Stimulated activated effector memory CD8-positive, alpha-beta T cell treated with anti-CD3 and anti-CD28 coated beads, Interleukin-12 subunit alpha, Interleukin-12 subunit beta, amount 100 ng/mL, for 72 hours (primary cell): ENCODE measurements at places on chromosomes 3 and 15.

GRCh38 chr3:11297126-11297525 lies 24.9 kb downstream of the ATG7 start:
- no peak for DNase-seq

DNA sequence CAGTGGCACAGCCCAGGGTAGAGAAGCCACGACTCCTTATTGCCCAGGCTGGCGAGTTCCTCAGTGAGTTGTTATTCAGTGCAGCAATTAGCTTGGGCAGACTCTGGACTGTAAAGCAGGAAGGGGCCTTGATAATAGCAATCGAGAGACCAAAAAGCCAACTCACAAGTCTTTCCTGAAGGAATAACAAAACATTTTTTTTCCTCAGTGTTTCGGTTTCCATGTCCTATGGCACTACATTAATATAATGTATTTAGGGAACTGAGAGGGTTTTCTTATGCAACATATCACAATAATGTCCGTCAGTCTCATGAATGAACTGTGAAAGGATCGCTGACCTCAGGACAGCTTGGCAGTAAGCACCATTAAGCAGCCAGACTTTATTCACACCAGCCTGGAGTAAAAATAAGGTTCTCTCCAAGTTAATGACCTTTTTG lies 248.9 kb upstream of the TBL1XR1 start:
- DNase-seq: no peak

GRCh38 chr15:95990833-95991232 lies 339.7 kb upstream of the NR2F2 start:
- DNase-seq: peak; percentile 5

GRCh38 chr15:92809880-92810361 lies 90.2 kb upstream of the CHD2 start:
- peak; percentile 61 for DNase-seq

- DNase-seq: no peak
Observed at GRCh38 chr3:28816017-28816416, 464.9 kb upstream of the RBMS3 start.

DNA sequence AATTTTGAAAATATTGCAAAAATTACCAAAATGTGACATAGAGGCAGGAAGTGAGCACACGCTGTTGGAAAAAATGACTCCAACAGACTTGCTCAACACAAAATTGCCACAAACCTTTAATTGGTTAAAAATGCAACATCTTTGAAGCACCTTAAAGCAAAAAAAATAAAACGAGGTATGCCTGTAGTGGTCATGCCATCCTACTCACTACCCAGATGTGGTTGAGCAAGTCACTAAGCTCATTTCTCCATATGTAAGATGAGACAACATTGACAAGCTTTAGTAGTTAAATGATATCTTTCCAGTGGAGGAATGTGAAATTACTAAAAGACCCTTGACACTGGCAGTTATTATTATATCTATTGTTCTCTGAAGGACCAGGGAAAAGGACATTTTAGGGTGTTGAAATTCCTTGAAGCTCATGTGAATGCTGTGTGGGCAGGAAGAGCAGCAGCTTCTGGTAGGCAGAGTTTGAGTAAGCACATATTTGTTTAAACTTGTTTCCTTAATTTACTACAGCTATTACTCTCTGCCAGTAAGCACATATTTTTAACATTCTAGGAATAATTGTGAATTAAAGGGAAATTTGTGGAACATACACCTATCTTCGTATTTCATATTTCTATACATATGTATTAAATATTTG lies 131.6 kb upstream of the P2RY1 start:
- DNase-seq: no peak

DNA sequence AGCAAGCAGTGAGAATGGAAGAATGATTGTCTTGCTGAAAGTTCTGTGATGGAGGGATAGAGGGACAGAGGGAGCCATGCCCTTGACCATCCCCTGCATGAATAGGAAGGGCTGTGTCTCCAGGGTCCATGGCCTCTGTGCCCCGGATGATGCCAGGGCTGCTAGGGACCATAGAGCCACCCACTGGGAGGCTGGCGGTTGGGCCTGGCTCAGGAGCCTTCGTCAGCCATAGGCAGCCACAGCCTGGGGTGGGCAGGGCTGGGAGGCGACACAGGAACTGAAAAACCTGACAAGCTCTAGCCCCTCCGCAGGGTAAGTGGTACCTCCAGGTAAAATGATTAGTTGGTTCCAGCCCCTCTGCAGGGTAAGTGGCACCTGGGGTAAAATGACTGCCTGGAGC lies 19.1 kb upstream of the LAMP3 start:
- DNase-seq: no peak

- DNase-seq: peak; percentile 66
Observed at GRCh38 chr15:74402873-74403587, 30.7 kb downstream of the SEMA7A start.
